ENCODE measurements at places on chromosomes 7 and 10.

GRCh38 chr7:76424413-76425111 is at the start of gene ZP3:
Gene ZP3, plus strand, starts transcription at chr7:76424950. Its CDS starts 15 bp downstream, at chr7:76424965.
- no peak for DNase-seq

GRCh38 chr10:69222157-69223027 is 2.3 kb downstream of the HKDC1 start:
- peak; percentile 47 for DNase-seq

DNA sequence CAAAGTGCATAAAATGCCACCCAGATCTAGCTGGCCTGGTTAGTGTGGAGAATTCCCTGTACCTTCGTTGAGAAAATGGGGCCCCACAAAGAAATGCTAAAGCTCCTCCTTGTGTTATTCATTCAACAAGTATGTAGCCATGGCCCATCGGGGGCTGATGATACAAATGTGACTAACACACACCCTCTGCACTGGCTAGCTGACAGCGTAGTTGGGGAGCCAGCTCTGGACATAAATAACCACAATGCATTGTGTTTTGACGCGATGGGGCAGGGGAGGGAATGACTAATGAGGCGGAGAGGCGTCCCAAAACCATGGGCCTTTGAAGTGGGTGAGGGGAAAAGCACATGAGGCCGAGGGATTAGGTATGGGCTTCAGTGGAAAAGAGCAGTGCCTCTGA is 28.2 kb upstream of the ASL start:
- no peak for DNase-seq

DNA sequence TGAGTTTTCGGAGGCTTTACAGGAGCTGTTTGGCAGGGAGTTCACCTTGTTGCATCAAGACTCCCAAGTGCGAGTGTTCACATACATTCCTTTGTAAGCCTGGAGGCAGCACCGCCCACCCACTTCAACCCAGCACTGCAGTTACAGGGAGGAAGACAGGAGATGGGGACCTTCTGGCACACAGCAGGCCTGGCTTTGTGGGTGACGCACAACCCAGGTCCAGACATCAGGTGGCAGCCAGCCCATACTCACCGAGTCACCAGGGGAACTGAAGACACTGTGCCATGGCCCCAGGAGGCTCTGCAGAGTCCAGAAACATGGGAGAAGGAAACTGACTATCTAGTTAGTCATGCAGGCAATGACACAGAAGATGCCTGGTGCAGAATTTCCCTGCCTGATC is 305.9 kb upstream of the RNF32 start:
- no peak for DNase-seq

DNA sequence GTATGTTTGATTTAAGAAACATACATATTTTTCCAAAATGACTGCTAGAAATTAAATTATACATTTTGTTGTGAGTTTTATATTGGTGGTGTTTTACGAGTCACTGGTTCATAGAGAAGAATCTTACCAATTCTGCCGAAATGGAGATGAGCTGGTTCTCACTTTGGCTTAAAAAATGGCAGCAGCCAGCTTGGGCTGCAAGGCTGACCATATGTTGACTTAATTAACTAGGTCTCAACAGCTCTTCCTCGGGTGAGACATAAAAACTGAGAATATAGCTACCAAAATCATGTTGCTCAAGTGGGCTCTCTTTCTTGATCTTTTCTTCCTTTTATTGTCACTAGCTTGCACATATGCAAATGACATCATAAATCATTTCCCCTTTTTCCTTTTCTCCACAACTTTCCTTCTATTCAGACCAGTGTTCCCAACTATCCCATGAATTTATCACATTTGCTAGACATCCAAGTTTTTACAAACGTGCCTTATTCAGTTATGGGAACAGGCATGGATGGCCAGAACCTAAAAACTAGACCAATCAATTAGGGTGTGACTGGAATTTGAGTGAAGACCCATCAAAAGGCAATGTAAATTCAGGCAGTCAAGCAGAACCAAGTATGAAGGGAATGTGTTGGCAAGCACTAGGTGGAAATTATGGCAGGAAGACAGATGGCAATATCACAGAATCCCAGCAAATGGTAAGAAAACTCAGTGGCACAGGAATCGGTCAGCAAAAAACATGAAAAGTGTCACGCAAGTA is 6.4 kb upstream of the TSPAN12 start:
- DNase-seq: no peak

DNA sequence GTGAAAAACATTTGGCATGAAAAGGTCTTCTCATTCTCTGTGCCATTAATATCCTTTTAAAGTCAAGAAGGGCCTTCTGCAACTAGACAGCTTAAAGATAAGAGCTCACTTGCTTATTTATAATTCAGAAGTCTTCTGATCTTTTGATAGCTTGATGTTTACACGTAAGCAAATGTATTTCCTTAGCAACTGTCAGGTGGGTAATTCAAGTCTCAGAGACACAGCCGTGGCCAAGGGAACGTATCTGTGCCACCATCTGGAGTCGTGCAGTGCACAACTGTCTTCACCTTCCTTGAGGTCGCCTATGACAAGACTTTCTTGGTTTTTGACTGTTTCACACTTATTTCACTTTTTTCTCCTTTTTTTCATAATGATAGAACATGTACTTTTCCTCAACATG is 4.0 kb upstream of the NEBL start:
- DNase-seq: no peak

- DNase-seq: no peak
Observed at GRCh38 chr10:1854271-1854670, 116.9 kb upstream of the ADARB2 start.

GRCh38 chr10:67385566-67385965 is 310.4 kb downstream of the CTNNA3 start:
- no peak for DNase-seq

DNA sequence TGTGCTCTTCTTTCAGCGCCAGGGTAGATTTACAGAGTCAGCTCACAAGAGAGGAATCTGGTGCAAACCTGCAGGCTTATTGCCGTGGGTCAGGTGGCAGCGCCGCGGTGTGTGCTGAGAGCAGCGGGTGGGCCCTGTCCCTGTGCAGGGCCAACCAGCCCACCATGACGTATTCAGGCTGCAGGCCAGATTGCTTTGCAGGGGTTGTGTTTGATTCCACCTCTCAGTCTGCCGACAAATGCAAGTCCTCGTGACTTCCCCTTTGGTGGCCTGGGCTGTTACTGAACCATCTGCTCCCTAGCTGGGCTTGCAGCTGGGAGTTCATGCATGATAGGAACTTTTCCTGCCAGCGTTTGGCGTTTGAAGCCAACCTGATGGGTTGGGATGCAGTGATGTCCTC is 66.7 kb upstream of the LEP start:
- no peak for DNase-seq

GRCh38 chr7:73770860-73771670 is 995 bp upstream of the CLDN3 start:
- no peak for DNase-seq

All from activated CD4-positive, alpha-beta T cell treated with anti-CD3 and anti-CD28 coated beads, Interleukin-2, amount 50 U/mL, for 1 hour (primary cell).